ENCODE measurements at places on chromosomes 16 and 17. TPM values are rescaled to one million over a fixed set of nuclear protein-coding genes. Genes with fewer than 3 reads are reported as not detected.

- peak; percentile 54 for DNase-seq
- no peaks in the 10 kb centered on the region for H3K27me3 ChIP-seq
- H3K27ac ChIP-seq, result no peak overlapping the region
- no peak overlapping the region for H3K4me3 ChIP-seq
- H3K36me3 ChIP-seq, result no peaks in the 10 kb centered on the region
Measured at GRCh38 chr16:77897129-77897437, 108.7 kb downstream of the VAT1L start.

The KRTAP1-5 gene
- 35.9 TPM for polyA plus RNA-seq

The TBC1D3K gene
- polyA plus RNA-seq, result not detected

The NETO2 gene
- 38.5 TPM for polyA plus RNA-seq

The OR3A3 gene
- polyA plus RNA-seq, result not detected
